HCT116 (cell line): ENCODE measurements at places on chromosomes 3 and 15.

GRCh38 chr3:194112120-194113106 lies 23.5 kb upstream of the HES1 start:
- DNase-seq = no peak

- DNase-seq = no peak
These were observed 60.4 kb downstream of the ARIH1 start for GRCh38 chr15:72534523-72534922.

- DNase-seq = no peak
These were observed 18.3 kb downstream of the LRRC49 start for GRCh38 chr15:70910958-70911357.

DNA sequence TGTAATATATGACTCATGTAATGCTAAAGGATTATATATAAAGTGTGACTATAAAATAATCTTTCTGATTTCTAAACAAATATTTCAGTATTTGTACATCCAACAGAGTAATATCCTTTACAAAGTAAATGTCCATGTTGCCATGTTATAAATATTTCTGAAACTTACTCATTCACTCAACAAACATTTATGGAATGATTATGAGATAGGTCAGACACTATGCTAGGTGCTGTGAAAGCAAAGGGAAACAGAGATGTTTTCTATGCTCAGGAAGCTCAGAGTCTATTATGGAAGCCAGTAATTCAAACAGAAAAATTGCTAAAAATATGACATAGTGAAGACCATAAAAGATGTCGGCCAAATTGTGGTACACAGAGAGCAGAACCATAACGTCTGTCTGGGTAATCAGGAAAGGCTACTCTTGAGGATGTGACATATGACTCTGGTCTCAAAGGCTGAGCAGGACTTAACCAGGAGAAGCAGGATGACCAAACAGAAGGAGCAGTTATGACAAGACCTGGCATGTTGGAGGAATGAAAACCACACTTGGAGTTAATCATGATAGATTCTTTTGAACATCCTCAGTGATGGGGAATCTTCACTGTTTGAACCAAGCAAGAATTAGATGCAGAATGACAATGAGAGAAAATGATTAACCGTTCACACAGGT lies 39.0 kb upstream of the MYO5C start:
- no peak for DNase-seq

DNA sequence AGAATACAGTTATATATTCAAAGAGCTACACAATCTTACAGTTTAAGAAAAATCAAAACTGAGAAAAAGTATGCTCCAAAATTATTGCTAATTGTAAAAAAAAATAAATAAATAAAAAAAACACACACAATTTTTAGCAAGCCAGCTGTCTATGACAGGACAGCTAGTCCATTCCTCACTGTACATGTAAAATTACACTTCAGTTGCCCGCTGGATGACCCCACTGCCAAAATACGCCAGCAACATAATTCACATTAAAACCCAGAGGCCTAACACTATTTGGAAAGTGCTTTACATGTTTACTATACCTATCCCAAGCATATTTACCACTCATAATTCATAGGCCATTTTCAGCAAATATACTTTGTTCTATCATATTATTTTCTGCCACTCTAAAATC lies 5.8 kb downstream of the MYO9A start:
- no peak for DNase-seq

- DNase-seq = no peak
These were observed 7.7 kb upstream of the C15orf39 start for GRCh38 chr15:75193976-75194375.
